ENCODE measurements at places on chromosomes 6 and 20. TPM values are rescaled to one million over a fixed set of nuclear protein-coding genes. Genes with fewer than 3 reads are reported as not detected.
A peak's percentile ranks its signal among the peaks of the same experiment; 100 is the strongest.

DNA sequence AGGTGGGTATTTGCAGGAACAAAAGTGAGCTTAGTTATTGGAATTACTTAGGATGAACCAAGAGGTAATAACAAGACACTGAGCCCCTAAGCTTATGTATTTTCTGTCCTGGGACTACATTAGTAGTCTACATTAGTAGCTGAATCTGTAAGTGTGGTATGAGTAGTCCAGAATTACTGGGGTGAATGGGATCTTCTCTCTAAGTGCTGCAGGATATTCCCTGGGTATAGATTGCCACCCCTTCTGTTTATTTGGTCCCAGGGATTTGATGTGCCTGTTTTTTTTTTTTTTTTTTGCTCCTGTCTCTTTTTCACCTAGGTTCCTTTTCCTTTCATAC is 5.9 kb downstream of the CD2AP start:
- no peaks in the 10 kb centered on the region for H3K36me3 ChIP-seq
- peaks cover 9% of the 10 kb centered on the region for H3K4me1 ChIP-seq
- no peak overlapping the region for H3K27ac ChIP-seq
- H3K27me3 ChIP-seq = no peaks in the 10 kb centered on the region
- no peak for DNase-seq

The TMC2 gene
- 0.03 TPM for polyA plus RNA-seq

The GTSF1L gene
- polyA plus RNA-seq = not detected

DNA sequence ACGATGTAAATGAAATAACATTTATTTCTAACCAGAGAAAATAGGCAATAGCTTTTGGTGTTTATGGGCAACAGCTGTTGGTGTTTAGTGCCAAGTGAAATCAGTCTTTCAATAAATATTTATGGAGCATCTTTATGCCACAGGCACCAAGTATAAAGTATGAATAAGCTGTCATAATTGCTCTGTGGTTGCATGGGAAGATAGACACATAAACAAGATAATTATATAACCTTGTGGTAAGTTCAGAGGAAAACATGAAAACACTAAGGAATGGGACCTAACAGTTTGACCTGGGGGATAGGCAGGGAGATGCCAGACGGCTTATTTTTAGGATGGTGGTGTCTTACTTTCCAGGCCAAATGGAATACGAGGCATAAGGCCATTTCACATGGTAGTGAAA is 110.9 kb downstream of the GFRAL start:
- no peaks in the 10 kb centered on the region for H3K4me1 ChIP-seq
- no peak overlapping the region for H3K4me3 ChIP-seq
- no peak for DNase-seq
- no peak overlapping the region for H3K27ac ChIP-seq

The ETV7 gene
- polyA plus RNA-seq = 0.06 TPM

- H3K27ac ChIP-seq = no peak overlapping the region
- no peaks in the 10 kb centered on the region for H3K4me1 ChIP-seq
- no peak for DNase-seq
- H3K27me3 ChIP-seq = no peaks in the 10 kb centered on the region
- H3K4me3 ChIP-seq = no peak overlapping the region
- no peaks in the 10 kb centered on the region for H3K36me3 ChIP-seq
These were observed 222.9 kb downstream of the LAMA2 start for GRCh38 chr6:129105793-129106192.

- H3K36me3 ChIP-seq = no peaks in the 10 kb centered on the region
- no peaks in the 10 kb centered on the region for H3K27me3 ChIP-seq
- DNase-seq = no peak
- H3K4me1 ChIP-seq = peaks cover 88% of the 10 kb centered on the region
- peak overlapping the region; percentile 63 for H3K27ac ChIP-seq
These were observed 197.4 kb downstream of the JARID2 start for GRCh38 chr6:15443119-15443830.
